ENCODE measurements at places on chromosomes 6 and 20. TPM values are rescaled to one million over a fixed set of nuclear protein-coding genes. Genes with fewer than 3 reads are reported as not detected.

The PTPRA gene
- total RNA-seq, result 85.9 TPM

The TMEM181 gene
- total RNA-seq, result 12.9 TPM

The MUC21 gene
- total RNA-seq, result not detected

The LRRC1 gene
- total RNA-seq, result 4.4 TPM

The SCUBE3 gene
- total RNA-seq, result 0.16 TPM

The ZC3H12D gene
- 170 TPM for total RNA-seq

The STX11 gene
- total RNA-seq, result 36.0 TPM

The HSF2 gene
- 15.1 TPM for total RNA-seq

The CPNE5 gene
- total RNA-seq, result 2.6 TPM

The PHACTR1 gene
- total RNA-seq, result 0.16 TPM

The HLA-A gene
- 1,795 TPM for total RNA-seq

The TXLNB gene
- total RNA-seq, result 0.19 TPM

The TPD52L1 gene
- 0.50 TPM for total RNA-seq

The RPN2 gene
- 128 TPM for total RNA-seq

The GSTA2 gene
- total RNA-seq, result not detected

The TINAG gene
- total RNA-seq, result not detected

The CCM2L gene
- not detected for total RNA-seq

The SIRPD gene
- total RNA-seq, result not detected

The HLA-DQB2 gene
- total RNA-seq, result 0.60 TPM

The PTCRA gene
- total RNA-seq, result not detected

The EYA2 gene
- total RNA-seq, result 0.12 TPM

The AGER gene
- 48.0 TPM for total RNA-seq

The CHRNA4 gene
- not detected for total RNA-seq

The PEX6 gene
- 28.0 TPM for total RNA-seq

The SLC17A5 gene
- total RNA-seq, result 3.2 TPM

The GTPBP2 gene
- total RNA-seq, result 99.0 TPM

The SALL4 gene
- total RNA-seq, result not detected

The PPP1R10 gene
- 138 TPM for total RNA-seq

The SLC2A10 gene
- not detected for total RNA-seq

The PTK6 gene
- 1.2 TPM for total RNA-seq

The SNAP25 gene
- total RNA-seq, result 6.9 TPM

The PDE10A gene
- not detected for total RNA-seq

The SLC17A4 gene
- not detected for total RNA-seq

The PHACTR3 gene
- total RNA-seq, result not detected

The MYB gene
- 89.6 TPM for total RNA-seq

The RGS17 gene
- total RNA-seq, result not detected

The LY6G5B gene
- total RNA-seq, result 21.3 TPM

The SMPDL3A gene
- total RNA-seq, result 0.35 TPM

The PTCHD4 gene
- total RNA-seq, result not detected

The DCDC2 gene
- total RNA-seq, result not detected

The CD24 gene
- 0.34 TPM for total RNA-seq

The SMLR1 gene
- total RNA-seq, result not detected

The KHDC3L gene
- not detected for total RNA-seq

The ADGRF5 gene
- not detected for total RNA-seq

The SLC13A3 gene
- total RNA-seq, result not detected

The ANKRD66 gene
- total RNA-seq, result not detected

The MYBL2 gene
- 76.9 TPM for total RNA-seq

The TPX2 gene
- 114 TPM for total RNA-seq

The TMEM30A gene
- total RNA-seq, result 63.9 TPM

The SSTR4 gene
- total RNA-seq, result not detected

The ETV7 gene
- total RNA-seq, result 1.4 TPM
